Naive B cell (primary cell): ENCODE measurements at places on chromosomes 3 and 15. TPM values are rescaled to one million over a fixed set of nuclear protein-coding genes. Genes with fewer than 3 reads are reported as not detected.

DNA sequence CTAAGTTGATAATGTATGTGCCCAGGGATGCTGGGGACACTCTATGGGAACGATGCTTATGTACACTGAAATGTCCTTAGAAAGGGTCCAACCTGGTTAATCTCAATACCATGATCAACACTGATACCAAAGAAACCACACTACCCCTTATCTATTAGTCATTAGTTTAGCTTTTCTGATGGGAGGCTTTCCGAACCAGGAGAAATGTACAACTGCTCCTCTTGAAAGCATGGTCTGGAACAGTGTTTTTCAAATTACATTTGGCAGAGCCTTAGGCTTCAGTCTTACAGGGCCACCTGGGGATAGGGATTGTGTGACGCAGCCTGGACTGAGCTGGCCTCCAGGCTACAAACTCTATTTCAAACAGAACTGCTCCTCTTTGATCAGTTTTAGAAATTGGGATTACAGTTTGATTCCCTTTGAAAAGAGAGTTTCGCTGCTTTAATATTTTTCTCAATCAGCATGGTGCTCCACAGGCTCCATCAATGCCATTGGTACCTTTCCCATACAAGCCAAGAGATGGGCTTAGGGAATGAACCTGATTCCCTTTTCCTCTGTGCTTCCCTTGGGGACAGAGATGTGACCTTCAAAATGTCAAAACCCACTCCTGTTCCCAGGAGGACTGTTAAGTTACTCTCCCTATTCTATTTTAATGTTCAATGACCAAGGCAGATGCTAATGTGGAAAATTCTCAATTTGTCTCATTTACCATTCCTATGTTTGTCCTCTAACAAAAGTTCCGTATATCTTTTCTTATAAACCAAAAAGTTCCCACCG lies 296.0 kb upstream of the ADAMTS9 start:
- H3K27ac ChIP-seq = no peak overlapping the region
- no peak overlapping the region for H3K4me3 ChIP-seq
- no peaks in the 10 kb centered on the region for H3K36me3 ChIP-seq

DNA sequence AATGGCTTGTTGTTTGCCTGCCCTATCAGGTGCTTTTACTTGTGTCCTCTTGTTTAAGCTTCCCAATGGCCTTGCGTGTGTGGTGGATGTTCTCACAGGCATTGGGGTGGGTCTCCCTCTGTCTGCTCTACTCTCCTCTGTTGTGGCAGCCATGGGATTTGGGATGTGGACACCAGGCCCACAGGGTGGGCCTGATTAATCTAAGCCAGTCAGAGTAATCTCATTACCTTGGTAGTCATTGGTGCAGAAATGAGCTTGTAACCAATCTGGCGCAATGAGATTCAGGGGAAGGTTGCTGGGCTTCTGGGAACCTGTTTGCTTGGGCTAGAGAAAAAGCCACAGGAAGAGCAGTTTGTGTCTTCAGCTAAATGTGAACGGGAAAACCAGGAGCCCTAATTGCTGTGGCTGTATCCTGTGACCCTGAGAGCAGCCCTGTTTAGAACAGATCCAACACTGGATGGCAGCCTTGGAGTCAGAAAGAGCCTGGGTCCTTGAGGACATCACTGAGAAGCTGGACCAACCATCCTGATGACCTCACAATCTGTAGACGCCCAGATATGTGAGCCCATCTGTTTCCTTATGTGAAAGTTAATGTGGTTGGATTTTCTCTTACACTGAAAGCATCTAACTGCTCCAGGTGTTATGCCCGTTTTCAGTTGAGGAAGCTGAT lies 157.3 kb upstream of the UBE2E1 start:
- peaks cover 9% of the 10 kb centered on the region for H3K4me1 ChIP-seq
- H3K4me3 ChIP-seq = no peak overlapping the region
- H3K27me3 ChIP-seq = no peaks in the 10 kb centered on the region

GRCh38 chr3:190003068-190003467 lies 117.6 kb downstream of the P3H2 start:
- no peak overlapping the region for H3K27ac ChIP-seq
- DNase-seq = no peak
- no peaks in the 10 kb centered on the region for H3K4me1 ChIP-seq
- no peak overlapping the region for H3K4me3 ChIP-seq
- no peaks in the 10 kb centered on the region for H3K36me3 ChIP-seq

Gene GPR87
- not detected for polyA plus RNA-seq

DNA sequence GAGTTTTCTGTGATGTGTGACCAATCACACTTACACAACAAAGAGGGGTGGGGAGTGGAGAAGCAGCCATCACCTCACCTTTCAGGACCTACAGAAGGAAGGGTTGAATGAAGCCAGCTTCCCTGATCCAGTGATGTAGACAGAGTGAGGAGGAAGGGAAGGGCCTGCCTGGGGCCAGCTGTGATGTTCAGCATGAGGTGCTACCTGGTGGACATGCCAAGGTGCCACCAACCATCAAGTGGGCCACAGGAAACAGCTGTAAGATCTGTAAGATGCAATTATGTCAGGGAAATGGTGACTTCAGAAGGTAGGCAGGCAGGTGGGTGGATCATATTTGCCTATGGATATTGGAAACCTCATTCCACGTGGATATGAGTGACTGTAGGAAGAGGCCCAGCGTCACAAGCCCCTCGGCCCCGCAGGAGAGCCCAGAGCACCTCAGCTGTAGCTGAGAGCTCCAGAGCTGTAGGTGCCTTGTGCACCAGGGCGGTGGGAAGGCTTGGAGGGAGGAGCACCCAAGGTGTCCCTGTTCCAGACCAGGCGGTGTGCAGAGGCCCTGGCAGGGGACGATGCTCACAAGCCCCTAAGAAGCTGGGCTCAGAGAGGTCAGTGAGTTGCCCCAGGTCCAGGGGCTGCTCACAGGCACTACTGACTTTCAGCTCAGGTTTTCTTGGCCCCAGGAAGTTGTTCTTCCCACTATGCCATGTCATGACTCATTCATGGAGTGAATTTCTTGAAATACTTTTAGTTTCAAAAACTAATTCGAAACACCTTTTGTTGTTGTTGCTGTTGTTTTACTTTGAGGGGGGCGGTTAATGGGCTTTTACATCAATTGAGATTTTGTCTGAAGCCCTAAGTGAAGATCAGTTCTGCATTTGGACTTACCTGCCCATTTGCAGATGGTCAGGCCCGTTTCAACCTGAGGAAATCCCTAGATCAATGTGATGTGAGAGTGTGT lies 94.2 kb upstream of the ALDH1A3 start:
- no peak for DNase-seq
- H3K36me3 ChIP-seq = no peaks in the 10 kb centered on the region
- no peaks in the 10 kb centered on the region for H3K4me1 ChIP-seq
- peaks cover 12% of the 10 kb centered on the region for H3K27me3 ChIP-seq
- no peak overlapping the region for H3K4me3 ChIP-seq

- H3K4me3 ChIP-seq = peak overlapping the region; percentile 24
- no peak overlapping the region for H3K27ac ChIP-seq
- H3K4me1 ChIP-seq = peaks cover 8% of the 10 kb centered on the region
- no peaks in the 10 kb centered on the region for H3K36me3 ChIP-seq
Measured at GRCh38 chr15:83365370-83365938, 81.0 kb upstream of the BNC1 start.

DNA sequence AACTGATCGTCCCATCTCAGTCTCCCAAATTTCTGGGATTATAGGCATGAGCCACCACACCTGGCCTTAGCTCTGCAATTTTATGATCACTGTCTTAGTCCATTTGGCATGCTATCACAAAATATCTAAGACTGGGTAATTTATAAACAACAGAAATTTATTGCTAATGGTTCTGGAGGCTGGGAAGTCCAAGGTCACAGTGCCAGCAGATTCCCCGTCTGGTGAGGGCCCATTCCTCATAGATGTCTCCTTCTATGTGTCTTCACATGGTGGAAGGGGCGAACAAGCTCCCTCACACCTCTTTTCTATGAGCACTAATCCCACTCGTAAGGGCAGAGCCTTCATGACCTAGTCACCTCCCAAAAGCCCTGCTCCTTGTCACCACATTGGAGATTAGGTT lies 55.3 kb upstream of the KIF23 start:
- no peaks in the 10 kb centered on the region for H3K4me1 ChIP-seq
- DNase-seq = no peak
- no peaks in the 10 kb centered on the region for H3K36me3 ChIP-seq
- no peak overlapping the region for H3K27ac ChIP-seq
- no peak overlapping the region for H3K4me3 ChIP-seq
- peaks cover 7% of the 10 kb centered on the region for H3K27me3 ChIP-seq

GRCh38 chr3:194718079-194718478 lies 32.4 kb downstream of the FAM43A start:
- no peak overlapping the region for H3K27ac ChIP-seq
- H3K4me1 ChIP-seq = peaks cover 9% of the 10 kb centered on the region
- no peak overlapping the region for H3K4me3 ChIP-seq
- DNase-seq = no peak
- no peaks in the 10 kb centered on the region for H3K36me3 ChIP-seq

Gene NPAP1
- not detected for polyA plus RNA-seq

GRCh38 chr3:63912768-63913588 lies 795 bp upstream of the SCAANT1 start:
- peak overlapping the region; percentile 96 for H3K27ac ChIP-seq
- no peaks in the 10 kb centered on the region for H3K27me3 ChIP-seq
- peak overlapping the region; percentile 89 for H3K4me3 ChIP-seq
- DNase-seq = peak; percentile 45
- H3K36me3 ChIP-seq = no peaks in the 10 kb centered on the region
